ENCODE measurements at places on chromosomes 3 and 15.

DNA sequence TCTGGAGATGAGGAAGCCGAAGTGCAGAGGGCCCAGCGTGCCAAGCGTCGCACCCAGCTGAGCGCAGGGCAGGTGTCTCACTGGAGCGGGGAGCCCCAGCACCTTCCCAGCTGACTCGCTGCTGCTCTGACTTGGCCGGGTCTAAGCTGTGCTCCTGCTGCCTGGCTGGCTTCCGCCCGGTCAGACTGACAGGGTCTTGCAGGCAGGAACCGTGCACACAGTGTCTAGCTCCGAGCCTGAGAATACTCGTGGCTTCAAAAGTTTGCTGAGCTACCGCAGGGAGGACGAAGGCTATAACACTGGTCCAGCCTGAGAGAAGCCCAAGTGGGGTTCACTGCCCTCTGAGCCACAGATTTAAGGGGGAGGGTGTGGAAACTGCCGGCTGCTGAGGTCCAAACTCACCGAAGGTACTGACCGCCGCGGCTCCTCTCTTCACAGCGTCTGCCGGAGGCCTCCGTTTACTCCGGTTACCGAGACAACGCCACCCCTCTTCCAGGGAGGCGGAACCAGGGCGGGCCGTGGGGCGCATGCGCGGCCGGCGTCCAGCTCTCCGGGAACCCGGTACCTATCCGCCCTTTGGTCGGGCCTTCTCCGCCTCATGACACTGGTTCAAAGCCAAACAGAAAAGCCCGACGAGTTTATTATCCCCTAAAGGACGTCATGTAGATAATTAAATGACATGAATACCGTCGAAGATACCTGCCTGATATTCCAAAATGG, at the start of gene CFAP44:
CFAP44 (minus strand) TSS at position 443 of the 720 bp plus-strand sequence. CDS start 7,829 bp downstream, outside the sequence.
- peak; percentile 63 for DNase-seq

- no peak for DNase-seq
These were observed 2.5 kb downstream of the PRTG start for GRCh38 chr15:55740359-55740878.

- no peak for DNase-seq
These were observed 31.2 kb upstream of the RAF1 start for GRCh38 chr3:12695112-12695511.

DNA sequence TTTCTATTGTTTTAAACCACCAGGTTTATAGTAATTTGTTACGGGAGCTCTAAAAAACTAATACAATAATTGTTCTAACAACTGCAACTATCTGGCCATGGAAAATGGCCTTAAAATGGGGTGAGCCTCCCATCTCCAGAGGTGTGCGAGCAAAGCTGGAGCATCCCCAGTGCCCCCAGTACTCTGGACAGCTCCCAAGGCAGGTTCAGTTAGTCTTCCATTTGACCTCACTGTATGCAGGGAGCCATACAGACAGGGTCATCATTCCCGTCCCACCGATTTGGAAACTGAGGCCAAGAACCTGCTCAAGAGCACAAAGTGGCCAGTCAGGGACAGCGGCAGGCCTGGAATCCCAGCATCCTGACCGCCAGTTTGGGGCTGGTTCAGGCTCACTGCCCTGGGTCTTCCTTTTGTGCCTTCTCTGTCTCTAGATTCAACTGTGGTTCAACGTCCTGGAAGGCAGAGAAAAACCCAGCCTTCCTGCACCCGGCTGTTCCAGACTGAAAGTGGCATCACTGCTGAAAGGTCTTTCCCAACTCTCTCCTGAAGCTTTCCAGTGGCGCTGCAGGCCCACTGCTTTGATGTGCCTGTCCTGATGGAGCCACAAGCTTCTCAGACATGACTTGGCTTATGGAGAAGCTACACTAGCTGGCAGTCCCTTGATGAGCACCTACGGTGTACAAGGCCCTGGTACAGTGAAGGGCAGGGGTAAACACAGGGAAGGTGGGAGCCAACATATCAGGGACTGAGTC, 76.6 kb upstream of the LINGO1 start:
- DNase-seq: no peak

DNA sequence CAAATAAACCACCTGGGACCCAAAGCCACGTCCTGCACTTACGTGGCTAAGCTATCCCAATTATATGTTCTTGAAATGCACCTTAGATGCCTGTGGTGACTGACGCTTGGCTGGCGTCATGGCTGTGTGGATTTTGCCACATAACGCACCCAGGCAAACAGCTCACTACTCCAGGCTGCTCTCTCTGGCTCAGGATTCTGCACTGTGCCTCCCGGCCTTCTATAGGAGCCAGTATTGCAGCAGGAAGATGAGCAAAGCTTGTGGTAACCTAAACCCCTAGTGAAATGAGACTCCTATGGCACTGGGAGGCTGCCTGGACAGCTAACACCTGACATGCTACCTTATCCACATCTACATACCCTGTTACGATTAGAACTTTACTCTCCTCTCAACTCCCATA, 179.3 kb downstream of the THRB start:
- no peak for DNase-seq

DNA sequence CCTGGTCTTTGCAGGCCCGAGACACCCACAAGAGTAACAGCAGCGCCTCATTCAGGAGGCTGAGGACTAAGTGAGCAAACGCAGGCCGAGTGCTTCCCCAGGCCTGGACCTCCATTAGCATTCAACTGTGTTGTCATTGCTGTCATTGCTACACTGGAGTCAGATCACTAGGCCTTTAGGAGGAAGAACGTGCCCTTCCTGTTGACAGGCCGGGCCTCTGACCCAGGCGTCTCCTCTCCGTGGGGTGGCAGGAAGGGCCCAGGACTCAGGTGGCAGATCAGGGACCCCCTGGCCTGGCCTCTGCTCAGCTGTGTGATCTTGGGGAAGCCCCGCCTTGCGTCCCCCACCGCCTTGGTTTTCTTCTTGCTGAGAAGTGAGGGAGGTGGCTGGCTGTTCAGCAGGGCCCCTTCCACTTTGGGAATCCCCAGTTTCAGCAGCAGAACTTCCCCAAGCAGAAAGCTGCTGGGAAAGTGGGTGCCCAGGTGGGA, 19.1 kb downstream of the ZDHHC19 start:
- peak; percentile 61 for DNase-seq

DNA sequence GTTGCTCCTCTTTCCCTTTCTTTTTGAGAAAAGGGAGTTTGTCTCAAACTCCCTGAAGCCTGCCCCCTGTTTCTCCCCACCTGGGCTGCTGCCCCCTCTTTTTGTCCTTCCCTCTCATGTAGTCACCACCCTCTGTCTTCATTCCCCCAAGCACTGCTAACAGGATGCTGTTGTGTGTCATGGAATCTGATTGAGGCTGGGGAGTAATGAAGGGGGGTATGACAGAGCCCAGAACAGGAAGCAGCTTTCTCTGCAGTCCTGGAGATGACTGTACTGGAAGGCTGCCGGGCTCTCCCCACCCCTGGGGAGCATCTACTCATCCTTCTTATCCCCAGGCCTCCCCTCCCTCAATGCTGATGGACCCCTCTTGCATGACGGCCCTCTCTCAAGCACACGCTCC, 181.6 kb downstream of the ABHD5 start:
- DNase-seq: no peak

DNA sequence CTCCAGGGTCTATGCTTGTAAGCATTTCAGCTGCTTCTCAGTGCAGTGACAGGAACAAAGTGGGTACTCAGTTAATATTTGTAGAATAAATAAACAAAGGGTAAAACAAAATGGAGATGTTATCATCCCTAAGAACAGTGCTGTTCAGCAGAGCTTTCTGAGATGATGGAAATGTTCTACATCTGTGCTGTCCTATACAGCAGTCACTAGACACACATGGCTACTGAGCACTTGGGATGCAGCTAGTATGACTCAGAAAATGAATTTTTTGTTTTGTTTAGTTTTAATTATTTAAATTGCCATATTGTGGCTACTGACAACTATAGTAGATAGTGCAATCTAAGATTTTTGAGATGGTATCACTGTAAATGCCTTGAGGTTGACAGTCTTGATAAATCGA, 283.8 kb upstream of the ADAMTS9 start:
- no peak for DNase-seq

- DNase-seq: no peak
These were observed 88.2 kb upstream of the C2CD4B start for GRCh38 chr15:62253294-62253693.

DNA sequence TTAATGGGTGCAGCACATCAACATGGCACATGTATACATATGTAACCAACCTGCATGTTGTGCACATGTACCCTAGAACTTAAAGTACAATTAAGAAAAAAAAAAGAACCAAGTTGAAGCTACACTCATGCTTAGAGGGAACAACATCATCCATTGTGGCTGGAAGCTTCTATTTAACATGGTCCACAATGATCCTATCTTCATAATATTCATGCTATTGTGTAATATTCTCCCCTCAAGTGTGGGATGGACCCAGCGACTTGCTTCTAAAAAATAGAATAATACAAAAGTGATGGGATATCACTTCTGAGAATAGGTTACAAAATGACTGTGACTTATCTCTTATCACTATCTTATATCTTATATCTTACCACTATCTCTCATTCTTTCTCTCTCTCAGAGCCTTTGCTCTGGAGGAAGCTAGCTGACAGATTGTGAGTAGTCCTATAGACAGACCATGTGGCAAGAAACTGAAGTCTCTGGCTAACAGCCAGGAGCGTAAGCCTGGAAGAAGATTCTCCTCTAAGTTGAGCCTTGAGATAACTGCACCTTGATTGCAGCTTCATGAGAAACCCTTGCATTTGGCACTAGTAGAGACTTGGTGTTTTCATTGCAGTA, 198.5 kb upstream of the MRPL3 start:
- no peak for DNase-seq

DNA sequence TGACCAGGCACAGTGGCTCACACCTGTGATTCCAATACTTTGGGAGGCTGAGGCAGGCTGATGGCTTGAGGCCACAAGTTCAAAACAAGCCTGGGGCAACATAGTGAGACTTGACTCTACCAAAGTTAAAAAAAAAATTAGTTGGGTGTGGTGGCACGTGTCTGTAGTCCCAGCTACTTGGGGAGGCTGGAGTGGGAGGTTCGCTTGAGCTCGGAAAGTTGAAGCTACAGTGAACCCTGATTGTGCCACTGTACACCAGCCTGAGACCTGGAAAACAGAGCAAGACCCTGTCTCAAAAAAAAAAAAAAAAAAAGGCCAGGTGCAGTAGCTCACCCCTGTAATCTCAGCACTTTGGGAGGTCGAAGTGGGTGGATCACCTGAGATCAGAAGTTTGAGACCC, 3.1 kb downstream of the CDC25A start:
- no peak for DNase-seq

DNA sequence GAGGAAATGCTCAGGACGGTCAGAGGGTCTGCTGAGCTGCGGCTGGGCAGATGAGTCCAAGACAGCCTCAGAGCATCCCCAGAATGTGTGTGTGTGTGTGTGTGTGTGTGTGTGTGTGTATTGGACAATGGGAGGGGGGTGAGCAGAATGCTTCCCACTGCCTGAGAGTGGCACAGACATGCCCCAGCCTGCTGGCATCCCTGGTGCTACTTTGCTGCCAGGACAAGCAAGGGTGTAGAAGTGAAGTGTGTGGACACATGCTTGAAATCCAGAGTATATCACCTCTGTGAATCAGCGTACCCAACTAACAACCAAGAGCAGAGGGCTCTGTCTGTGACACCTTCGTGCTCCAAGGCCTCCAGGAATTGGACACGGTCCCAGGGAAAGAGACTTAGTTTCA, 76.3 kb downstream of the SLC9A9 start:
- no peak for DNase-seq

- no peak for DNase-seq
These were observed 12.1 kb downstream of the CHRNA7 start for GRCh38 chr15:32042269-32042972.

DNA sequence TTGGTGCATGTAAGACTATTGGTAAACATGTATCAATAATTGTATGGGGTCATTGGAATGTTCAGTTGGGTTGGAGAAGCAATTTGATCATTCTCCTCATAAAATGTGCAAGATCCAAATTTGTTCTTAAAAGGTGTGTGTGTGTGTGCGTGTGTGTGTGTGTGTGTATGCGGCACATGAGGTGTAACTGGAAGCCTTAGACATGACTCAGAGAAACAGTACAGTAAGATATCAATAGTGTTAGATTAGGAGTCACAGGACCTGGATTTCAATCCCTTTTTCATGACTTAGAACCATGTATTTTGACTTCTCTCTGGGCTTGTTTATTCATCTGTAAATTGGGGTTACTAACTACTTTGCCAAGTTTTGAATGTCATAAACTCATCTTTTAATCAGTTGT, 38.3 kb downstream of the RSRC1 start:
- no peak for DNase-seq

DNA sequence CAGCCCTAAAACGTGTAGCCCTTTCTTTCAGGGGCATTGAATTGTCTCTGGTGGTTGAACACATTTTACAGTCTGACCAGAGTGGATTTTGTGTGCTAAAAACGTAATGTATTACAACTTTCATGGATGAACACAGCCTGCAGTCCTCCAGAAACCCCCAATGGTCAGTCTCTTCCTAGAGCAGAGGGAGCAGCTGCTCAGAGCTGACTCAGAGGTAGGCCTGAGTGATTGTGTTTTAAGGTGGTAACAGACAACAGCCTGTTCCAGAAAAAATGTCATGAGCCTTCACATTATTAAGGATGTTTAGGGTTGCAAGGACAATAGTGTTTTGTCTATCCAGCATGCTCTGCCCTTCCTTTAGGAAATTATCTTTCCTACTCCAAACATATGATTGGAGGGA, 34.5 kb upstream of the CTNNB1 start:
- no peak for DNase-seq

DNA sequence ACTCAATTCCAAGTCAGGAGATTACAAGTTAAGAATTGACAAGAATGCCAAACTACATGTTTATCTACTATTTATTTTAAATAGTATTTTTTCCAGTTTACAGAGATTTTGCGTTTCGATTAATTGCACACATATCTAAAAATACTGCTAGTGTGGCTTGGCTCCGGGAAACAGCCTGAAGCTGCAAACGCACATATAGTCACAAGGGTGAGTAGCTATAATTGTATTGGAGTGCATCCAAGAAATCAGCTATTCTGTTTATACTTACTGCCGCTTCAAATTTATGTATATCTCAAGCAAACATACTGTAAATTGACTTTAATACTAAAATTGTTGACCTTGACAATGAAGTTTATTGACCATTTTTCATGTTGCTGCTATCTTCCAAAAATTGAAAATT, 77.0 kb upstream of the PLSCR5 start:
- DNase-seq: no peak

GRCh38 chr15:62619526-62619925, 423.0 kb upstream of the TPM1 start:
- no peak for DNase-seq

Measured in stimulated activated CD4-positive, alpha-beta T cell treated with anti-CD3 and anti-CD28 coated beads, Interleukin-15, amount 100 ng/mL, for 24 hours (primary cell).